C1 segment of cervical spinal cord (tissue), 14 donors: ENCODE measurements at places on chromosomes 6 and 20.

- no peak for DNase-seq
Measured at GRCh38 chr20:18541741-18542140, 25.5 kb upstream of the SMIM26 start.

DNA sequence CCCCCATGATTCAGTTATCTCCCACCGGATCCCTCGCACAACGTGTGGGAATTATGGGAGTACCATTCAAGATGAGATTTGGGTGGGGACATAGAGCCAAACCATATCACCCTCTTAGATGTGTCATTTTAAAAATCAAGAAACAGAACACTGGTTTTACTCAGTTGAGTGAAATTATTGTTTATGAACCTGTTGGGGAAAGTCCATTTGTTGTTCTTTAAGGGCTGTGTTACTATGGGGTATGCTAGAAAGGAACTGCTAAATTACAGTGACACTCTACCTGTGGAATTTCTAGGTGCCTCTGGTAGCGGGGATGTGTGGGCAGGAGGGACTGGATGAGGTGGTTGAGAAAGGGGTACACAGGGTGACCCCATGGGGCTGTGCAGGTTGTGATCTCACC, 28.9 kb downstream of the STX11 start:
- no peak for DNase-seq

GRCh38 chr20:36454698-36455427, 86.5 kb upstream of the MYL9 start:
- DNase-seq, result no peak

GRCh38 chr20:2799688-2800520, 523 bp downstream of the CPXM1 start:
- DNase-seq, result no peak

- no peak for DNase-seq
Measured at GRCh38 chr6:25312034-25312620, 33.0 kb downstream of the CARMIL1 start.
